ENCODE measurements at places on chromosomes 13 and 19.

- DNase-seq, result no peak
These were observed 6.0 kb upstream of the KPTN start for GRCh38 chr19:47490031-47490430.

- no peak for DNase-seq
These were observed 8.0 kb upstream of the SPATA13 start for GRCh38 chr13:24152292-24153214.

DNA sequence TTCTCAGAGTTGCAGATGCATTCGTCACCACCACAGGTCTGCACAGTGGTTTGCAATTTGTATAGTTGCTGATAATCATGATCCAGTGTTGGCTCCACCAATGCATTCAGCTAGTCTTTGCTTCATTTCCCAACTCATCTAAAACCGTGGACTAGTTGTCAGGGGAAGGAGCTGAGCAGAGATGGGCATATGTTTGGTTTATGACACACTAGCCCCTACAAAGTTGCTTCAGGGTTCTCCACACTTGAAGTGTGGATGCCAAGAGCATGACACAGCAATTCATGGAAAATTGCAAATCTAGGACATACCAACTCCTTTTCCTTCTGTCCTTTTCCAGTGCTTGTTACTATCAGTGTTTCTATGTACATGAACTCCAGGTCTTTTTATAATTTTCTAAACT is 168.0 kb downstream of the TNFSF13B start:
- DNase-seq, result no peak

GRCh38 chr13:99892196-99892613 is 79.4 kb downstream of the ZIC5 start:
- no peak for DNase-seq

GRCh38 chr13:113220141-113220598 is 10.8 kb downstream of the CUL4A start:
- DNase-seq, result no peak

GRCh38 chr13:95512957-95513356 is 39.6 kb upstream of the CLDN10 start:
- DNase-seq, result no peak

DNA sequence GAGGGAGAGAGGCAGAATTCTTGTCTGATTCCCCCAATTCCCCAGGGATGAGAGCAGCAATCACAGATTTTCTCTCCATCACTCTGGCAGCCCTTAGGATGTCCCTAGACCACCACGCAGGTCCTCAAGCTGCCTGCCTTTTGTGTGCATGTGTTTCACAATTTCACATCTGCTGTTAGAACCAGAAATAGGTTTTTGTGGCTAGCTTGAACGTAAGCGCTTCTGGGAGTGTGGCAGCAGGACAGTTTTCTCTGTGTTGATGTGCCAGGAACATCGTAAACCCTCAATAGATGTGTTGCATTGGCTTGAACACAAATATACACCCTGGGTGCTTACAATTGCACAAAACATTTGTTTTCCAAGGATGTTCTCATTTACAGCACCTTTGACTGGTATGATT is 78.8 kb upstream of the TMTC4 start:
- no peak for DNase-seq

- no peak for DNase-seq
These were observed 3.8 kb downstream of the COX6B2 start for GRCh38 chr19:55350620-55351315.

DNA sequence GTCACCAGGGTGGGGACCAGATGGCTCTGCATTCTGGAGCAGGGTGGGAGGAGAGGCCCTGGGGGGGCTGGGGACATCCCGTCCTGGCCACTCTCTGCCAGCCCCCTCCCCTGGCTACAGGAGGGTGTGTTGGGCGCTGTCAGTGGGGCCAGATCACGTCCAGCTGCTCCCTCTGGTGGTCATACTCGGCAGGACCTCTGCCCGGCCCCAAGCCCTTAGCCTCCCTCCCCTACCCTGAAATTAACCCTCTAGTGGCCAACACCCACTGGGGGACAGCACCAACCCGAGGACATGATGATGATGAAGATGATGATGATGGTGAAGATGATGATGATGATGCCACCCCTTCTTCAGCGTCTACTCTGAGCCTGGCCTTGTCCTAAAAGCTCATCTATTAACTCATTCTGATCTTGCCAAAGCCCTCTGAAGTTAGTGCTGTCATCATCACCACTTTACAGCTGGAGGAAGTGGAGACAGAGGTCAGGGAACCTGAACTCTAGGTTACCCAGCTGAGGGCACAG is 590 bp upstream of the LGI4 start:
- DNase-seq, result peak; percentile 95

DNA sequence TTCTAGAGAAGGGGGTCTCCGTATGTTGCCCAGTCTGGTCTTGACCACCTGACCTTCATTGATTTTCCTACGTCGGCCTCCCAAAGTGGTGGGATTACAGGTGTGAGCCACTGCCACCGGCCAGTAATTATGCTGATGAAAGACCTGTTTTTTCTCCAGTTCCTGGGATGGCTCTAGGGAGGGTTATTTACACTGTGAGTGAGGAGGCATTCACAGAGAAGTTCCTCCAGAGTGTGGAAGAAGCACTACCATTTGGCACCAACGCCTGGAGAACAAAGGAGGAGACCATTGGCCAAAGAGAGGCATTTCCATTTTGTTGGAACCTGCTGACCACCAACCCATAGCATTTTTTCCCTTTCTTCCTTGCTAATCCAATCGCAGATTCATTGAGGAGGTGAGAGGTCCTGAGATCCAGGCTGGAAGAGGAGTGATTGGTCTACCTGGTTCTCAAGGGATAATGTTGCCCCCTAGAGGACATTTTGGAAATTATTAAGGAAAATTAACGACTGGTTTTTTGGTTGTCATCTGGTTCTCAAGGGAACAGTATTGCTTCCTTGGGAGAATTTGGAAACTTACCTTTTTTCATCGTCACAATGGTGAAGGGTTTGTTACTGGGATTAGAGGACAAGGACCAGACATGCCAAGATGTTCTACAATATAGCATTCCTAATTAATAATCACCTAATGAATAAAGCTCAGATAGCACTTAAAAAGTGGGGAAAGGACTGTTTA is 5.5 kb upstream of the SAE1 start:
- peak; percentile 32 for DNase-seq

GRCh38 chr13:29039212-29039611 is 219.1 kb downstream of the MTUS2 start:
- DNase-seq, result no peak

- DNase-seq, result no peak
These were observed 6.4 kb downstream of the IRS2 start for GRCh38 chr13:109779876-109780510.

DNA sequence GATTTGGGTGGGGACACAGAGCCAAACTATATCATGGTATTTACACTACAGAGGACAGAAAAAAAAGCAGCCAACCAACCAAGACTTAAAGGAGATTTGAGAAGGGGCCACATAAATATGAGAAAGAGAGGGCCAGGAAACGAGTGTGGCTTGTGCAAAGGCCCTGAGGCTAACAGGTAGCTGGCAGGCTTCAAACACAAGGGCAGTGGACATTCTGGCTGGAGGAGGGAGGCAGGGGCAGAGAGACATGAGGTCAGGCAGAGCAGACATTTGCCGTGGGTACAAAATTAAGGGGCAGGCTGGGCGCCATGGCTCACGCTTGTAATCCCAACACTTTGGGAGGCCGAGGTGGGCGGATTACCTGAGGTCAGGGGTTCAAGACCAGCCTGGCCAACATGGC is 278.7 kb downstream of the FOXO1 start:
- DNase-seq, result no peak

DNA sequence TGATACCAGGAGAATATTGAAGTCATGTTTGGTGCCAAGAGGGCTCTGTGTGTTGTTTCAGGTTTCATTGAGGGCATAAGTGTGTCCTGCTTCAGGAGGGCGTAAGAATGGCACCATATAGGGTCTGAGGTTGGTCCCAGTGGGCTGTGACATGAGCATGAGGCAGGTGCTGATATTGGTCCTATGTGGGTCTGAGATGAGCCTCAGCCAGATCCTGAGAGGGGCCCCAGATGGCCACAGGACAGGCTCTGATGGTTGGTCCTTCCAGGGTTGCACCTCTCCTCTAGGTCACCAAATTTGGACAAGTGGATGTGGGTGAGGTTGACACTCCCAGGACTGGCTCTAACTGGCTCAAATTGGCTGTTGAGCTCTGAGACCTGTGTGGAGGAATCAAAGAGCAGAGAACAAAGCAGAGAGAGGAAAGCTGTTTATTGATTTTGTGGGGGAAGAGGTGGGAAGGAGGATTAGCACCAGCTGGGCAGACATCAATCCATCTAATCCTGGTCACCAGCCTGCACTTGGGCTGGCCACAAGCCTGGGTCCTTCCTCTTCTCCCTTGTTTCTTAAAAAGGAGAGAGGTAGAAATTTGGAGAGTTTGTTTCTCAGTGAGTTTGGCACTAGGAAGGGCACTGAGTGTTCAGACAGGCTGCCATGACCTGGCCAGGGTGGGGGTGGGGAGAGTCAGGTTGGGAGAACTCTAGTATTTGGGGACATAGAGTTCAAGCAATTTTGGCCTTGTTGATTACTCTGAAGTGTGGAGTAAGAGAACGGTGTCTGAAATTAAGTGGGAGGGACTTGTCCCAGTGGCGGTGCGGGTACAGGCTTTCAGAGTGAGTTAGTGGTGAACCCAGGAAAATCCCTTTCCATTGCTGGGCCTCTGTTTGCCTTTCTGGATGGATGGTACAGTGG is 38.7 kb downstream of the CYP2B6 start:
- no peak for DNase-seq

DNA sequence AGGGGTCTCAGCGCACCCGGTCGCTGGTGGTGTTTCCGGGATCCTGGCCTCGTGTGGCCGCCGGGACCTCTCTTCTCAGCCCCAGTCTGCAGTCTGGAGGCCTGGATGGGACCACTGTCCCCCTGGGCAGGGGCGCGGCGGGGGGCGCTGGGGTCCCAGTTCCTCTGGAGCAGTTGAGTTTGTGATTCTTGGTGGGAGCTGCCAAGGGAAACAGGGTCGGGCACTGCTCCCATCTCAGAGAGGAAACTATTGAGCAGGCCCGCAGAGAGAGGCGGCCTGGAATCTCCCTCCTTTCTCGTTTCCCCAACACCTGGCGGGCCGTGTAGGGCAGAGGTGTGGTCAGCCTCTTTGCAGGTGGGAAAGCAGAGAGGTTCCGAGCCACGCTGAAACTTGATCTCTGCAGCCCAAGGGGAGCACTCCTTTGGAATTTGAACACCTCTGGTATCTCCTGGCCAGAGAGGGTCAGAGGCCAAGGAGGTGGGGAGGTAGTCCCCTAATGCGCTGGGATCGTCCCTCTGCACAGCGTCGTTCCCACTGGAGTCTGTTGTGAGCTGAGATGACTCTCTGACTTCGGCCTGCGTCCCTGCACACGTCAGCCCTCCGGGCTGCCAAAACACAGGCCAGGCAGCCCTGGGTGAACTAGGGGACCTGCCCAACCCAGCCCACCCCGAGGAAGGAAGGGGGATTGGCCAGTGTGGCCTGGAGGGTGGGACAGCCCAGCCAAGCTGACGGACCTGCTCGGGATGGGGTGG is 741 bp downstream of the PLEKHF1 start:
- no peak for DNase-seq

DNA sequence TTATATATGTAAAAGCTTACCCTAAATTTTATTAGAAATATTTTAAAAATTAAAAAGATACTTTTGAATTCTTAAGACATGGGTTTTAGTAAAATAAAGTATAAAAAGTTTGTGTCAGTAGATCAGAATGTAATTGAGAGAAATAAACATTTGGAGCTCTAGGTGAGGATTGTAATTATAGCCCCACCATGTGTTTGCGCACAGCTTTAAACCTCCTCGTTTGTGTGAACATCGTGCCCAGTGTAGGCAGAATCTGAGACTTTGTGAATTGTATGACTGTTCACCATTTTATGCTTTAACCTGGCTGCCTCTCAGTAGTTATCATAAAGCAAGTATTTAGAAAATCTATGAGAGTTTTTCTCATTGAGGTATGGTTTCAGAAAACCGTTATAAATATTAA is 29.1 kb downstream of the CUL4A start:
- DNase-seq, result no peak

- DNase-seq, result no peak
These were observed 26.4 kb downstream of the C13orf46 start for GRCh38 chr13:113947311-113948033.

GRCh38 chr19:3914199-3914598 is 18.7 kb upstream of the NMRK2 start:
- no peak for DNase-seq

DNA sequence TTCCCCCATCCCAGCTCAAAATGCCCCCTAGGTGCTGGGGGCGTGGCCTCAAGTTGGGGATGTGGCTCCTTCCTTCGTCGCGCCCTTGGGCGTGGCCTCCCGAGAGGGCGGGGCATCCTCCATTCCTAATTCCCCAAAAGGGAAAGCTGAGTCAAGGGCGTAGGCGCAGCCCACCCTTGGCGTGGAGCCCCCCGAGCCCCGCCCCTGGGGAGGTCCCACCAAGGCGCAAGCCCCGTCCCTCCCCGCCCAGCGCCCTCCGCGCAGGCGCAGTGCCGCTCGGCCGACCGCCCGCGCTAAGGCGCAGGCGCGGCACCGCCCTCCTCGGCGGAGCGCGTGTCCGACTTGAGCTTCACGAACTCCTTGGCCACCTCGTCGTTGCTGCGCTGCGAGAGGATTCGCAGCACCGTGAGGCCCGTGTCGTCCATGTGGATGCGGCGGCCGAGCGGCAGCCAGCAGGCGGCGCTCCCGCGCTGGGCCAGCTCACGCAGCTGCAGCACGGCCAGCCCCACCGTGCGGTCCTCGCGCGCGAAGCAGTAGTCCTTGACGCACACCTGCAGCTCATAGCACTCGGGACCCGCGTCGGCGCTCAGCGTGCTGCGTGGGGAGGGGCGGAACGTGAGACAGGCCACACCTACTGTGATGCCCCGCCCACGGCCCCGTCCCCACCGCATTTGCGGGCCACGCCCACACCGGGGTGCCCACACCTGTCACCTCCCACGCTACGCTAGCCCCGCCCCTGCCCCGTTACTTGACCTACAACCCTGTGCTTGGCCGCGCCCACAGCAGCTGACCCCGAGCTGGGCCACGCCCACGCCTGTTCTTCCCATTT is 50.5 kb downstream of the COLGALT1 start:
- DNase-seq, result peak; percentile 89

DNA sequence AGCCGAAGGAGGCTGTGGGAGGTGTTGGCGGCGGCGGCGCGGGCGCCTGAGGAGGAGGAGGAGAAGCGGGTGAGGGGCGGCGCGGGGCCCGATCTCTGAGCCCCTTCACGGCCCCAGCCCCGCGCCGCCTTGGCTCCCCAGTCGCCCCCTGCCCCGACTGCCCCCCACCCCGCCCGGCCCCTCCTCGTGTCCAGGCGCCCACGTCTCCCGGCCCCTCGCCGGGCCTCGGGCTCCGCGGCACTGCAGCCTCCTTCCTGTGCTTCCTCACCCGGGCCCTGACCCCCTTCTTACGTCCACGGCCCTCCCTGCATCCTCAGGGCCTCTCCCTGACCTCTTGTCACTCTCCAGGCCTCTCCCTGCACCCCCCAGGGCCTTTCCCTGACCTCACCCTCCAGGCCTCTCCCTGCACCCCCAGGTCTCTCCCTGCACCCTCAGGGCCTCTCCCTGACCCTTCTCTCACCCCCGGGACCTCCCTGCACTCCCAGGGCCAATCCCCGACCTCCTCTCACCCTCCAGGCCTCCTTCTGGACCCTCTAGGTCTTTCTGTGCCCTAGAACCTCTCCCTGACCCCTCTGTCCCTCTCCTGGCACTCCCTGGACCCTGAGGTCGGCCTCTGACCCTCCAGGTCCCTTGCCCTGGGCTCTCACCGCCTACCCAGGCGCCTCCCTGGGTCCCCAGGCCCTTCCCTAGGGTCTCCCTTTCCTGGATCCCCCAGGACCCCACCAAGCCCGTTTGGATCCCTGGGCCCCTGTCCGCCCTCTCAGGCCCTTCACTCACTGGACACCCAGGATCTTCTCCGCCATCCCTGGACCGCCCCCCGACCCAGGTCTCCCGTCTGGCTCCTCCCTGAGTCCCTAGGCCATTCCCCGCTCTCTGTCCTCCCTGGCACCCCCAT is 460 bp downstream of the KMT5C start:
- DNase-seq, result no peak

Measured in GM12892 (cell line).